DMS79 (cell line): ENCODE measurements at places on chromosomes 1 and 21.

DNA sequence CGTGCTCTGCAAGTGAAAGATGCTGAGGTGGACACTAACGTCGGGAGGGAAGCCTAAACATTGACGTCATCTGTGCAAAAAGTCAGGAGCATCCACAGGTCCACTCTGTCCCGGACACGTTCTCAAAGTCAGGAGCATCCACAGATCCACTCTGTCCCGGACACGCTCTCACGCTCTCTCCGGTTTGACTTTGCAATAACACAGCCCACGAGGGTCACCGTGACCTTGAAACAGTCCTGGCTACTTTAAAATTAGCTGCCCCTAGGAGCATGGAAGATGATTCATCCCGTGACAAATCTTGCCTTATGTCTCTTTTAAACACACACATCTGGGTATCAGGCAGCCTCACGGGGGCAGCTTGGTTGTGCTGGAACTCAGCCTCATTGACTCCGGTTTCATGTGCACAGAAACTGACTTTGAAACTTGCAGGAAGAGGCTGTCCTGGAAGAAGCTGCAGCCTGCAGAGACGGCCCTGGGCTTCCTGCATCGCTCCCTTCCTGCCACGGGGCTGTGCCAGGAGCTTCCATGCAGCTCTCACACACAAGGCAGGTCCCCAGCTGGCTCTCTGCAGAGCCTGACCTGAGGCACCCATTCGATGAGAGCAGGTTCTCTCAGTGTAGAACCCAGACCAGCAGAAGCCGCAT, 18.1 kb upstream of the COL18A1 start:
- no peak for DNase-seq

DNA sequence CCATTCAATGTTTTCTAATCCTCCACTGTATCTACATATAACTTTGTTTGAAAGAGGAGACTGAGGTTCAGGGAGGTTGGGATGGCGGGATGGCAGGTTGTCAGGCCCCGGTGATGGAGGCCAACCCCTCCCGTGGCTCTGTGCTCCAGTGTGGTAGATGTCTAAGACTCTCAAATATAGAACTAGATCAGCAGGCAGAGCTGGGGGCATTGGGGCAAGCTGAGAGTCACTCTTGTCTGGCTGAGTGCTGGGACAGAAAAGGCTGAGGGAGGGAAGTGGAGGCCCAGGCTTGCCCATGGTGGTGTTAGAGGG, 1.7 kb downstream of the IL6R start:
- DNase-seq = no peak

- DNase-seq = no peak
These were observed 349.0 kb downstream of the SIPA1L2 start for GRCh38 chr1:232280910-232281309.

DNA sequence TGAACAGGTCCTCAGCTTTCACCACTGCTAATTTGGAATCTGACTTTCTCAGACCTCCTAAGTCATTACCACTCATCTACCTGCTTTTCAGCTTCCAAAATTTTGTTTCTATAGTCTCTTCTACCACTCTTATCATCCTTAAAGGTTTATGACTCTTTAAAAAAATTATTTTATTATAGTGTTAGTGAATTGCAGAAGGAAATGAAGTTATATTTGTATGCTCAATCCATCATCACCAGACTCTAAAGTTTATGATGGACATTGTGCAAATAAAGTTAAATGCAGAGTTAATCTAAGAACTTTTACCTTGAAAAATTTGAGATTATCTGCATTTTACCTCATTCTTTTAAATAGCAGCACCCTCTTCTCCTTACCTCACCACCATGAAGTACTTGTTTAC, 14.6 kb downstream of the CDC42BPA start:
- no peak for DNase-seq

DNA sequence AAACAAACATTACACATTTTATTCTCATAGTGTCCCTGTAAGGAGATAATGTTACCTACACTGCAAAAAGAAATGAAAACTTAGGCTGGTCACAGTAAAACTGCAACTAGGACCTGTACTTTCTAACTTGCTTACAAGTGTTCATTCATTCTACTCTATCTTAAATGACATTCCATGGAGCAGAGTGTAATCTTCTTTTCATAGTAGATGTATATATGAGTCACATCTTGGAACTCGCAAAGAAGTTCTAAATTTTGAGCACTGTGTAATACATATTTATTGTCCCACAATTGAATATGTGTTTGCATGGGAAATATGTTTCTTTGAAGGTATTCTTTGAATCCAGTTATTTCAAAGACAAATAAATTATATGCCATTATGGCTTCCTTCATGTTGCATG, 1258.5 kb upstream of the ADGRL2 start:
- no peak for DNase-seq

- DNase-seq = no peak
These were observed 105.7 kb upstream of the CASZ1 start for GRCh38 chr1:10901891-10902805.

DNA sequence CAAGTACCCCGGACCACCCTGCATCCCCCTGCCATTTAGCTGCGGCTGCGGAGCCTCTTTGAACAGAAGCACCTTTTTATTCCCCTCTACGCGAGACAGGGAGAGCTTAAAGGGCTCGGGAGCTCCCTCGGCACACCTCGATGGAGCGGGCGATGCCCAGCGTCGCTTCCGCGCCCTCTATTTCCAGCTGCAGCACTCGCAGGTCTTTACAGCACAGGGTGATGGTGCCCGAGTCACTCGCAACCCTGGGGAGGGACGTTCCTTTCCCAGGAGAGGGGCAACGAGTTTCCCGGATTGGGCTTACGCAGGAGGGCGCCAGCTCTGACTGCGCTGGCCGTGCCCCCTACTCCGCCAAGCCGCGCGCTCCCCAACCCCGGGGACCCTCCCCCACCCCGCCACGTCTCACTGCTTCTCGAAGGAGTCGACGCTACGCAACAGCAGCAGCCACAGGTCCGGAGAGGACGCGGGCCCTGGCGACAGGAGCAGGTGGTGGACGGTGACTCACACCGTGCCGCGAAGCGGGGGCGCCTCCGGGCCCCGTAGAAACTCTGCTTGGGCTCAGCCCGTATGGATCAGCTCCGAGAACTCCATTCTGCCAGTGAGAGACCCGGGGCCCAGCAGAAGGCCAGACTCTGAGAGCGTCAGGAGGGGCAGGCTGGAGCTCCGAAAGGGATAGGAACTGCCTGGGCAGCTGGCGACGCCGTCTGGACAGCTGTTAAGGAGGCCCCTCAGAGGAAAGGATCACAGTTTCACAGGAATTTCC, 5.8 kb upstream of the FAM167B start:
- peak; percentile 86 for DNase-seq

DNA sequence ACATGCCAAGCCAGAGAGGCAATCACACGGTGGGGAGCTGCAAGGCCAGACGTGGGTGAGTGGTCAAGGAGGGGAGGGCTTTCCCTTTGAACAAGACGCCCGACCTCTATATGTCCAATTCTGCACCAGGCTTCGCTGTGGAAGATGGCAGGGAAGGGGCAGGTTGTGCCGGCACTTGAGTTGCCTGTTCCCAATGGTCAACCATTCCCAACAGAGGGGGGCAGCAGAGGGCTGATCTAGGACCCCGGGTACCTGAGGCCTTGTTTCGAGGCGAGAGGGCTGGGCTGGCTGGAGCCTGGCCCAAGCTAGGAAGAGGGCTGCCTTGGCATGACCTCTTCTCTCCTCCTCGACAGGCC, 64.9 kb downstream of the TMEM53 start:
- DNase-seq = no peak
